ENCODE measurements at places on chromosomes 16 and 17. TPM values are rescaled to one million over a fixed set of nuclear protein-coding genes. Genes with fewer than 3 reads are reported as not detected.

- DNase-seq: no peak
- H3K36me3 ChIP-seq: no peaks in the 10 kb centered on the region
- no peak overlapping the region for H3K27ac ChIP-seq
- no peaks in the 10 kb centered on the region for H3K4me1 ChIP-seq
- no peaks in the 10 kb centered on the region for H3K27me3 ChIP-seq
Measured at GRCh38 chr16:24683847-24684493, 45.5 kb upstream of the TNRC6A start.

DNA sequence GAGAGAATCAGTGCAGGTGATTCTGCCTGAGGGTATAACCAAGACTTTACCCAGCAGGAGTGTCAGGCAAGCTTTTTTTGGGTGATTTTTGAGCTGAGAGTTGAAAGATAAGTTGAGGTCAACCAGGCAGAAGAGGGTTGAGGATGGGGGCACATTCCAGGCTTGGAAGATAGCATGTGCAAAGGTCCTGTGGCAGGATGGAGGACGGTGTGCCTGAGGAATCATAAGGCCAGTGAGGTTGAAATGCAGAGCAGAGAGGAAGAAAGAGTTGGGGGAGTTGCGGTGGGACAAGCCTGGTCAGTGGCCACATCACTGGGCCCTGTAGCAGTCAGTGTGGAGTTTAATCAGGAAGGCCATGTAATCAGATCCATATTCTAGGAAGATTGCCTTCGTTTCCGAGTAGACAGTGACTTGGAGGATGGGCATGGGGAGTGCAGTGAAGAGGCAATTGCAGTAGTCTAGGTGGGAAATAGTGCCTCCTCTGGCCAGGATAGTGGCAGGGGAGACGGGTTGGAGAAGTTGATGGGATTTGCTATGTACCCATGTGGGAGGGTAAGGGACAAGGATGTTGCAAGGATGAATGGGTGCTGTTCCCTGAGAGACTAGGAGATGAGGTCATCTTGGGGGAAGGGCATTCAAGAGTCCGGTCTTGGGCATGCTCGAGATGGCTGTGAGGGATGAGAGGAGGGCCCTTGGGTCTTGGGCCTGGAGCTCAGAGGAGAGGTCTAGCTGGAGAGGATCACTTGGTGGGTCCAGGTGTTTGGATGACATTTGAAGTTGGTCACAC lies 3.9 kb downstream of the PLEKHG4 start:
- no peak overlapping the region for H3K27ac ChIP-seq
- no peak for DNase-seq
- no peaks in the 10 kb centered on the region for H3K36me3 ChIP-seq
- no peak overlapping the region for H3K4me3 ChIP-seq
- no peaks in the 10 kb centered on the region for H3K27me3 ChIP-seq
- no peaks in the 10 kb centered on the region for H3K4me1 ChIP-seq

GRCh38 chr17:75036643-75037268 lies 10.0 kb downstream of the ATP5PD start:
- H3K36me3 ChIP-seq: peaks cover 35% of the 10 kb centered on the region
- H3K4me1 ChIP-seq: no peaks in the 10 kb centered on the region
- H3K27ac ChIP-seq: no peak overlapping the region

Gene TLCD3B
- not detected for total RNA-seq
